Fibroblast of skin of right biceps (primary cell): ENCODE measurements at places on chromosomes 16 and 17.

- DNase-seq, result no peak
Observed at GRCh38 chr17:10713318-10713717, 15.9 kb downstream of the ADPRM start.

DNA sequence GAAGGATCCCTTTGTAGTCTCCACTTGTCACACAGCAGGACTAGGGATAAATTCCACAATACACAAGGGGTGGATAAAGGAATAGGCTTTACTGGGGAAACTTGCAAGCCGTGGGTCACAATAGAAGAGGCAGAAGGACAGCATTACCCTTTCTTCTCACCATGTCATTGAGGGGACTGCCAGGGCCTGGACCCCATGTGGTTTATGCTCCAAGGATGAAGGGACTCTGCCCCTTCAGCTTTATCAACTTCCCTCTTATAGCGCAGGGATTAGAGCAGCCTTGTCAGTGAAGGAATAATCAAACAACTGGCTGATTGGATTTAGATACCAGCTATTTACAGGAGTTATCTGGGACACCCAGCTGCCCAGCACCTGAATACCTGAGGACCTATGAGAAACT is 89.8 kb downstream of the HS3ST2 start:
- no peak for DNase-seq

GRCh38 chr16:28891964-28892890 is 13.9 kb downstream of the ATP2A1 start:
- DNase-seq, result no peak

GRCh38 chr16:86026171-86026910 is 127.4 kb downstream of the IRF8 start:
- DNase-seq, result no peak

GRCh38 chr17:16123531-16123930 is 91.8 kb downstream of the NCOR1 start:
- no peak for DNase-seq

DNA sequence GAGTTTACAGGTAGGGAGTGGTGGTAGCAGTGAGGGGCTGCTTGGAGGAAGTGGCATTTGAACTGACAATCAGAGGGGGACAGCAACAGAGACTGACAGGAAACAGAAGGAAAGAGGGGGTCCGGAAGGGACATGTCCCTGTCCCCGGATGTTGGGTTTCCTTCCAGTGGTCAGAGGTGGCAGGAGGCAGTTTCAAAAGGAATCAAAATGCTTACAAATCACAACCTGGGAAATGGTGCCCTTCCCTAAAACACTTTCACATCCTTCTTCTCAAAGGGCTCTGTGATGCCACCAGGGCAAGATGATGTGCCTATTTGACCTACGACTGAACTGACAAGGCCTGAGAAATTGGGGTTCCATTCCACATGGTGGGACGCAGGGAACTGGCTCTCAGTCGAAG is 19.7 kb downstream of the ADGRG1 start:
- no peak for DNase-seq

DNA sequence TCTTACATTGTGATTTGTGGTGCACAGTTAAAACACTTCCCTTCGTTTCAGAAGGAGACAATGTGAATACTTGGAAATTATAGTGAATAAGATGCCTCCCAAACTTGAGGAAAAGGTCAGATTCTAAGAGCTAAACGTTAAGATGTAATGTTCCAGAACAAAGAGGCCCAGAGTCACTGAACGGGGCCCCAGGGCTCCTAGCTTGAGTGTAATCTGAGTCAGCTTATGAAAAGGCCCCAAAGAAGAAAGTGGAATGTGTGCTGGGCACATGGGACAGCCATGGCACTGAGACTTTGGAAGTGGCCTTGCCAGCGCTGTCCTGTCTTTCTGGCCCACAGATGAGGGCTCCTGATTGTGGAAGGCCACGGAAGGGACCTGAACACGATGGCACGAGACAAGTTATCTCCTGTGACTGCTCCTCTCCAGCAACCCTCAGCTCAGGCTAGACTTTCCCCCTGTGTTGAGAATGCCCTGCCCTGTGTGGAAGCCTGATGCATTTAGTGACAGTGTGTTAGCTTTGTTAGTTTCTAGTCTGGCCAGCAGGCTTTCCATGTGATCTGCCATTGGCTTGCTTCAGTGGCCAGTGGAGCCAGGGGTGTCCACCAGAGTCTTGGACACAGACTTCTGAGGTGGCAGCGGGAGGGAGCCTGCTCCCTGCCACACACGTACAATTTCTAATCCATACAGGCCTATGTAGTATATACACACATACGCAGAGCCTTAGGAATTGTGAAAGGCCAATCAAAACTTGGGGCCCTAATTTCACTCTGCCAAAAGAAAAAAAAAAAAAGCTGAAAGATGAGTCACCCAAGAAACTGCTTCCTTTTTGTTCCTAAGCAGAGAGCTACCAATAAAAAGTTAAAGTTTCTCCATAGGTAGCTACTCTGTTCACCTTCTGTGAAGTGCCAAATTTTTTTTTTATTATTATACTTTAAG is 13.1 kb downstream of the SPATA33 start:
- DNase-seq, result peak; percentile 17

DNA sequence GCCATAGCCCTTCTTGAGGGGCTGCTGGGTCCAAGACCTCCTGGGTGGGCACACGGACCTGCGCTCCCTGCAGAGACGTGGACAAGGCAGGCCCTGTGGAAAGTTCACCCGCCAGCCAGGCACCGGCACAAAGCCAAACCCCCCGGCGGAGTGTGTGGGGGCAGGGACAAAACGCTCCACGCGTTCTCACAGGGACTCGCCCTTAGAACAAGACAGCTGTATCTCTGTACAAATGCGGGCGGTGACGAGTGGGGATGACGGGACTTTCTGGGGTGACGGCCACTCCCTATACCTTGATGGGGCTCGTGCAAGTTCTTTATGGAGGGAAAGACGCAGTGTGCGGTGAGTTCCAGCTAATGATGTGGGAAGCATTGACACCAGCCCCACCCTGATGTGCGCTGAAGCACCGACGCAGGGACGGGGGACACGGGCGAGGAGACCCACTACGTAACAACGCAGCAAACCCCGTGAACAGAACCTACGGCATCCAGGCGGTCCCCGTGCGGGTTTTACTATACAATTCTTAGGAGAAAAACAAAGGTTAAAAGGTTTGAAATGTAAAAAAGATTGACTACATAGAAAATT is 49.4 kb downstream of the LMF1 start:
- DNase-seq, result no peak

GRCh38 chr17:27544350-27545131 is 86.4 kb upstream of the LGALS9 start:
- peak; percentile 61 for DNase-seq

- no peak for DNase-seq
Observed at GRCh38 chr17:945672-946071, 33.9 kb downstream of the NXN start.

DNA sequence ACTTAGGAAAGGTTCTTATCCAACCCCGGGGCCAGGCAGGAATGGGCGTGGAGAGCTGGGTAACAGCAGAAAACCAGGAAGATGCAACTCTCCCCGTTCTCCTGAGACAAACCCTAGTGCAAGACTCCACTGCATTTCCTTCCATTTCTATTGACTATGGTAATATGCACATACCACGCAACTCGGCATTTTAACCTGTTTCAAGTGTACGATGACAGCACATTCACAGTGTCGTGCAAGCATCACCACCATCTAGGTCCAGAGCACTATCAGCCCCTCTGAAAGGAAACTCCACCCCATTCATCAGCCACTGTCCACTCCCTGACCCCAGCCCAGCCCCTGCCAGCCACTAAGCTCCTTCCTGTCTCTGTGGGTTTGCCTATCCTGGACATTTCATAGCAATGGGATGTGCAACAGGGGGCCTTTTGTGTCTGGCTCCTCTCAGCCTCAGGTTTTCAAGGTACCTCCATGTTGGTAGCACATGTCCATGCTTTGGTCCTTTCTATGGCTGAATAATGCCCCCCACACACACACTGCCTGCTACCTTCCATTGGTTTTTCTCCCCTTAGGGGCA is 441.9 kb downstream of the SOX9 start:
- DNase-seq, result no peak

- DNase-seq, result peak; percentile 74
Observed at GRCh38 chr17:42895185-42895555, 5.4 kb upstream of the G6PC1 start.

GRCh38 chr17:34561328-34561727 is 18.1 kb upstream of the TMEM132E start:
- DNase-seq, result no peak

DNA sequence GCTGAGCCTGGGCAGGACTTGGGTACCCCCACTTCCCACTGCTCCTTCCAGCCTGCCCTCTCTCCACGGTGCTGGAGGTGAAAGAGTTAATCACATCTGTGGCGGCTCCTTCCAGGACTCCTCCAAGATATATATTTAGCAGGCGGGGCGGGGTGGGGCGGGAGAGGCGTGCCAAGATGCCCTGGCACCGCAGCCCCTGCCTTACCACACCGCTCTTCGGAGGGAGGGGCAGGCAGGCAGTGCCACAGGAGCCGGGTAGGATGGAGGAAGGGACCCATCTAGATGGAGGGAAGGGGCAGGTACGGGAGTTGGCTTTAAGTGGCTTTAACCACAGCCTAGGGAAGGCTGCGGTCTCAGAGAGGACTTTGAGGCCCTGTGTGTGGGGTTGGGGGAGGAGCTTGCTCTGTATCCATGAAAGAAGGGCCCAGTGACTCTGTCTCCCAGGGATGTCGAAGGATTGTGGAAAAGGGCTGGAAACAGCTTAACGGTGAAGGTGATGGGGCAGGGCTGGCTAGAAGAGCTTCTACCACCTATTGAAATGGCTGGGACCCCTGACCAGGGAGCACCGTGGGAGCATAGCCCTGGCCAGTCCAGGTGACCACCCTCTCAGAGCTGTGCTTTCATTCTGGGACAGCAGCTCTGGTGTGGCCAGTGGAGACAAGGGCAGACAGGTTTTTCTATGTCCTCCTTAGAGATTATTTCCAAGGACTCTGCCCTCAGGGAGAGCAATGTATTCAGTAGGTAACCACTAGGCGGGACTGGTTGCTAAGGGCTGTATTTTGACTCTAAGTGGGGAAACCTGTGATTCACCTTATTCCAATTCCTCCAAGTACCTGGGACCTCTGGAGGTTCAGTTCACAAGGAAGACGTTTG is 13.0 kb downstream of the GPR142 start:
- DNase-seq, result no peak

DNA sequence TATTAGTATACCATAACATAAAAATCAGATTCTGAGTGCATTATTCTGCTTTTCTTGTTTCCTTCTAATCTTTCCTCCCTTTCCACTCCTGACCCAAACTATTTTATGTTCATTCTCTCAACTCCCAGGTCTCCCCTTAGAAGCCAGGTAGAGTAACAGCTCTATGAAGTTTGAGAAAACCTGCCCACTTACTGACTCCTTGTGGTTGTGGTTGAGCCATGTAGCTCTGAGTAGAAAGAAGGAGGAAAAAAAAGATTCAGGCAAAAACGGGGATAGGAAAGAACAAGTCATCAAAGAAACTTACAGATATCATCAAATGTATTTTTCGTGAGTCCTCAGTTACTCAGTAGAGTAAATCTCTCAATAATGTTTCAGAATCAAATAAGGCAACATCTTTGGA is 216.7 kb downstream of the PMP22 start:
- DNase-seq, result no peak

DNA sequence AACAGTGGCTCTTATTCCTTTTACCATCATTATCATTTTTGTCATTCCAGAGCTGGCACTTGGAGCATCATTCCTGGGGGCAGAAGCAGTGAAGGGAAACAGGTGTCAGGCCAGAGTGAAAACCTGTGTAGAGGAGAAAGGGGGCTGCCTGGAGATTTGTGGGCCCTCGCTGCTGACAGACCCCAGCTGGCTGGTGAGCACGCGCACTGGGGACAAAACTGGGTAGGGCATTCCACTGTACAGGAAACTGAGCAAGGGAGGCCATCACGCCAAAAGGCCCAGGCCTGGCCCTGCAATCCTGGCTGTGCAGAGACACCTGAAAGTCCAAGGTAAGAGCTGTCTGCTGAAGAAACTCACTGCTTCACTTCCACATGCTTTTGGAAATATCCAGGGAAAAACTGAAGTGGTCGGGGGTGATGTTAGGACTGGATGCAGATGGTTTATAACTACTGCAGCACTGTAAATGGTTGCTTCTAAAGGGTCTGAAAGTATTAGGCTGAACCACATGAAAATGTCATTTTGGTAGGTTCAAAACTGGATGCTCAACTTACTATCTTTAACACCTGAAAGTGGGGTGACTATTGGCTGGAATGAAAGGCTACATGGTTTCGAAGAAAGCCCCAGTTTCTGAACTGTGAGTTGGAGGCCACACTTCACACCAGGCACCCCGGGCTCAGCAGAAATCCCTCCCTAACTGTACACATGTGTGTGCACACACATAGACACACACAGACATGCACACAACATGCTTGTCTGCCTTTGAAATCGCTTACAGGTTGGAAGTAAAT is 225.0 kb downstream of the C16orf78 start:
- DNase-seq, result no peak

DNA sequence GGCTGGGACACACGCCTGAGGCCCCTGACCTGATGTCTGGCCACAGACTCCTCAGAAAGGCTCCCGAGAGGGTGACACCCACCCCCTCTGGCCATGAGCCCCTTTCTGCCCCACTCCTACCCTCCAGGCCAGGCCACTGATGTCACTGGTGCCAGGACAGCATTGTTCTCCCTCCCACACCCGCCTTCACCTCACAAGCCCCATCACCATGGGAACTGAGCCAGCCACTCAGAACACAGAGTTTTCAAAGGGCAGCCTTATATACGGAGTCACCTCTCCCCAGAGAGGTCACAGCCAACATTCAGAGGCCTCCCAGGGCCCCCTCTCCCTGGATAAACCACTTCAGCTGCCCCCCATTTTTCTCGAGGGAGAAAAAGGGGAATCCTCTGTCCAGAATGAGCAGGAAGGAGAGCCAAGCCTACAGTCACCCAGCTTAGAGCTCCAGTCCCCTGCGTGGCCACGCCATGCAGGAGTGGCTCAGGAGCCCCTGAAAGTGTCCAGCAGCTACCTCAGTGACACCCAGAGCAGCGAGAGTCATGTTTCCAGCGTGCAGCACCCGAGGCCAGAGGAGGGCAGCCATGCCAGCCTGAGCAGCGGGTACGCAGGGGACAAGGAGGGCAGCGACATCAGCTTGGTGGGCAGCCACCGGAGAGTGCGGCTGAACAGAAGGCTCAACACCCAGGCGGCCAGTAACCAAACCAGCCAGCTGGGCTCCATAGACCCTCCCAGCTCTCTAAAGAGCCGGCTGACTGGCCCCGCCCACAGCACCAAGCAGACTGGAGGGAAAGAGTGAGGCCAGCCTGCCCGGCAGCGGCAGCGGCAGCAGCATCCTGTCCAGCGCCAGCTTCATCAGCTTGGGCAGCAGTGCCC is at the start of gene C16orf82:
TSS of gene C16orf82 (plus strand) at position 260 of the 870 bp plus-strand sequence.
- DNase-seq, result no peak

GRCh38 chr16:1098266-1098991 is 2.4 kb upstream of the C1QTNF8 start:
- no peak for DNase-seq

DNA sequence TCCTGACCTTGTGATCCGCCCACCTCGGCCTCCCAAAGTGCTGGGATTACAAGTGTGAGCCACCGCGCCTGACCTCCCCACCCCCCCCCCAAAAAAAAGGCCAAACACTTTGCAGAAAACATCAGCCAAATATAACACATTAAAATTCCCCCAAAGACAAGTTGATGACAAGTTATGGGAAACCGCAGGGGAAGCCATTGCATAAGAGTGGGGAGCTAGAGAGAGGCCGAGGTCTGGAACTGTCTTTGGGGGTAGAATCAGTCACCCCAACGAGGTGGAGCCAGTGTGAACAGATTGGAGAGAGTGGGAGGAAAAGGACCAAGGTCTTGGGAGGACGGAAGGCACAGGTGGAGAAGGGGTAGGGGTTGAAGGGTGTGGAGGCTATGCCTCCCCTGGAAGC is 2.8 kb downstream of the DRC3 start:
- DNase-seq, result no peak

- DNase-seq, result no peak
Observed at GRCh38 chr17:2863204-2863603, 67.0 kb downstream of the RAP1GAP2 start.
